Activated CD8-positive, alpha-beta memory T cell treated with anti-CD3 and anti-CD28 coated beads for 1 hour (primary cell): ENCODE measurements at places on chromosomes 3 and 15.

GRCh38 chr15:90306560-90306959, 41.1 kb downstream of the NGRN start:
- DNase-seq = no peak

GRCh38 chr15:45242289-45242688, 9.7 kb upstream of the SLC28A2 start:
- no peak for DNase-seq

GRCh38 chr3:22159004-22159695, 408.1 kb upstream of the ZNF385D start:
- no peak for DNase-seq

DNA sequence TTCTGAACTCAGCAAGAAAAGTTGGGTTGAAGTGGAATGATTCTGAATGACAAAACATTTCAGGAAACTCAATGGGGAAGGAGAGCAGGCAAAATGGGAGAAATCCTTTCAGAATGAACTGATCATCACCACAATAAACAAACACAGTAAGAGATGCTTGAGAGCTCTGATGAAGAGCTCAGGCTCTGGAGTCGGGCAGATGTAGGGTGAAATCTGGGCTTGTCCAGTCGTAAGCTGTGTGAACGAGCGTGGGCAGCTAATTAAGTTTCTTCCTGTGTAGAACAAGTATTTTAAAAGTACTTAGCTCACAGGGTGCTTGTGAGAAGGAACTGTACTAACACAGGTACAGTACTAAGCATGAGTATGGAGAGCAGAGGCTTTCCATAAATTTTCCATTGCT, 406.2 kb downstream of the FOXP1 start:
- no peak for DNase-seq

DNA sequence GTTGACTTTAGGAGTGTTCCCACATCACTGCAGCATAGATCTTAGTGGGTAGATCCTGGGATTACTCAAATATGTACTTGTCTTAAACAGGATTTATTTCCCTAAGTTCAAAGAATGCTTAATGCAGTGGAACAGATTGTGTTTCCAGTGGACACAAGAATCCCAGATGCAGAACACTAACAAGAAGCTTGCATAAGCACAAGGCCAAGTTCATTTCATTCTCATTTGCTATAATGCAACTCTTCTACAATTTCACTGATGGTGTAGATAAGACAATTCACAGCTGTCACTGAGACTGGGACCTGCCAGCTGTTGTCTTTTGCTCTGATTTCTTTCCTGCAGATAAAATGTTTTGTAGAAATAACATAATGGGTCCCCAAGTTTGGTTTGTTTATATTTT, 225.6 kb downstream of the NFKBIZ start:
- no peak for DNase-seq
